ENCODE measurements at places on chromosomes 1 and 21.

DNA sequence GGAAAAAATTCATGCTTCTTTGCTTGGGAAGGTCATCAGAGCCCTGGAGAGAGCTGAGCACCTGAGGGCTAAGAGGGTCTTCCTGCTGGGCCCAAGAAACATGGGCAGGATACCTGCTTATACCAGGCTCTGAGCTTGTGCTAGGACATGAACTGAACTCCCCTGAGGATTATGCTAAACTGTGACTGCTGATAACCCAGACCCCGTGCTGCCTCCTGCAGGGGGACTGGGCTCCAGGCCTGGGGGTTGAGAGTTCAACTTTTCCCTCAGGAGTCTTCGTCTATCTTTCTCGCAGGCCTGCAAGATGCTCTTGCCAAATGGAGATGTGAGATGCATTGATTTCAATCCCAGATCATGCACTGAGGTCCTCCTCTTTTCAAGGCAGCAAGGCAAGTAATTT, 368.5 kb downstream of the HHAT start:
- DNase-seq, result no peak

DNA sequence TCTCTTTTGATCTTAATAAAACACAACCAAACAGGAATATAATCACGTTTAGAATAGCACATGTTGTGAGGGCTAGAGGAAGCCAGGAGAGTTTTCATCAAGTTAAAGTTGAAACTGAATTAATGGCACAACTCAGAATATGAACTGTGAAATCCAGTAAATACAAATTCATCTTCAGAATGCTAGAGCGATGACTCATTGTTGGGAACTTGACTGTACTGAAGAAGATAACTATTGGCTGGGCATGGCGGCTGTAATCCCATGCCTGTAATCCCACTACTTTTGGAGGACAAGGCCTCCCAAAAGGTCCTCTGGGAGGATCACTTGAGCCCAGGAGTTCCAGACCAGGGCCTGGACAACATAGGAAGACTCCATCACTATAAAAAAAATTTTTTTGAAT, 8.8 kb downstream of the SYF2 start:
- DNase-seq, result no peak

- no peak for DNase-seq
These were observed 20.6 kb downstream of the PADI2 start for GRCh38 chr1:17098446-17099317.

- DNase-seq, result no peak
These were observed at the start of gene ESRRG for GRCh38 chr1:216723274-216723780. Gene ESRRG, minus strand, starts transcription at chr1:216723429. Its CDS starts 130 bp downstream, at chr1:216723299.

DNA sequence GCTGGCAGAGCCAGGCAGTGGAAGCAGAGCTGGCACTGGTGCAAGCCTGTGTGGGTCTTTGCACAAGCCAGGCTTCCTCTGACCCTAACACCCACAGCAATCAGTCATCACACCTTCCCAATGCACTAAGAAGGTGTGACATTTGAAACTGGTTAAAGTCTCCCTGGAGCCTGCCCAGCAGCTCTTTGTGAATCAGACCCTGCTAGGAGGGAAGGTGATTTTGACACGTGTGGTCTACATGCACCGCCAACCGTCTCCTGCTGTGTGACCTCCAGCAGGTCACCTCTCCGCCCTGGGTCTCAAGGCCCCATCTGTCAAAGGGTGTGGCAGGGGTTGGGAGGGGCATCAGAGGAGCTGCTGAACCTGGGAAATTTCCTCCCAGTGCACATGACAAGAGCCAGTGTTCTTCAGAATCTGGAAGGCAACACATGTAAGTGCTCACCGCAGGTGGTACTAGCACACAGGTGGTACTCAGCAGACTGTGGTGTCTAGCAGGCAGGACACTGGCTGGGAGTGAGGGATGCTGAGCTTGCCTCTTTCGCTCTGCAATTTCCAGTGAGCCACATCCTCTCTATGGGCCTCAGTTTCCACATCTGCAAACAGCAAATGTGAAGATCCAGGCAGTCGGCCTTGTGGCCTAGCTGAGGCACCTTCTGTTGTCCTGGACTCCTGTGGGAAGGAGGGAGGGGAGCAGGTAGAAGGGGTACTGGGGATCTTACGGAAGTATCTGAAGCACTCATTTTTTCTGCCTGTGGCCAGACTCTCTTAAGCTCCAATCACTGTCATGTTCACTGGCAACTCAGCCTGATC, 123.2 kb downstream of the DMRTB1 start:
- no peak for DNase-seq

DNA sequence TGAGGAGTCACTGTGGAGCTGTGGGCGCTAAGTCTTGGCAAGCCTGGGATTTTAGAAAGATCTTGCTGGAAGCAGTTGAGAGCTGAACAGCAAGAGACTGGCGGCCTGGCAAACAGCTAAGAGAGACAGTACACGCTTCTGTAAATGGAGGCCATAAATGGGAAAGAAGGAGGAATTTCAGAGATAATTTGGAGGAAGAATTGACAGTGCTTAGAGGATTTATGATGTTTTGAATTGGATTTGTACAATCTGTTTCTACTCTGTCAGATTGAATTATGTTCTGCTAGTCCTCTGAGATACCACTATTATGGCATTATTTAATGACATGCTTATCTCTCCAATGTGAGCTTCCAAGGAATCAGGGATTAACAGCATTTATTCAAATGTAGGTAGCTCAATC, 50.1 kb downstream of the ABCA4 start:
- no peak for DNase-seq

- no peak for DNase-seq
These were observed 5.5 kb upstream of the PPIE start for GRCh38 chr1:39733161-39733560.

DNA sequence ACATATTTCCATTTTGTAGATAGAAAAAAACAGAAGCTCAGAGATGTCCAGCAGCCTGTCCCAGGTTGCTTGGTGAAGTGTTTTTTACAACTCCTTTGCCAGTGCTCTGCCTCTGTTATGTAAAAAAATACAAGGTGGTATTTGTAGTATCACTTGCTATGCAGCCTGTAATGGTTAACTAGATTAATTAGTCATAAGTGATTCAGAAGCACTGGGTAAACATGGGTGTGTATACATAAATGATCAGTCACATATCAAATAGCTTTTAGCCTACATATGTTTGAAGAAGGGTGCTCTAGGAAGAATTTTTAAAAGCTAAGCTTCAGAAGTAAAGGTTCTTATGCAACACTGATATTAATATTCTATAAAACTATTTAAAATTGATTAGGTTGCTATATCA, 70.0 kb upstream of the MAGI3 start:
- DNase-seq, result no peak

DNA sequence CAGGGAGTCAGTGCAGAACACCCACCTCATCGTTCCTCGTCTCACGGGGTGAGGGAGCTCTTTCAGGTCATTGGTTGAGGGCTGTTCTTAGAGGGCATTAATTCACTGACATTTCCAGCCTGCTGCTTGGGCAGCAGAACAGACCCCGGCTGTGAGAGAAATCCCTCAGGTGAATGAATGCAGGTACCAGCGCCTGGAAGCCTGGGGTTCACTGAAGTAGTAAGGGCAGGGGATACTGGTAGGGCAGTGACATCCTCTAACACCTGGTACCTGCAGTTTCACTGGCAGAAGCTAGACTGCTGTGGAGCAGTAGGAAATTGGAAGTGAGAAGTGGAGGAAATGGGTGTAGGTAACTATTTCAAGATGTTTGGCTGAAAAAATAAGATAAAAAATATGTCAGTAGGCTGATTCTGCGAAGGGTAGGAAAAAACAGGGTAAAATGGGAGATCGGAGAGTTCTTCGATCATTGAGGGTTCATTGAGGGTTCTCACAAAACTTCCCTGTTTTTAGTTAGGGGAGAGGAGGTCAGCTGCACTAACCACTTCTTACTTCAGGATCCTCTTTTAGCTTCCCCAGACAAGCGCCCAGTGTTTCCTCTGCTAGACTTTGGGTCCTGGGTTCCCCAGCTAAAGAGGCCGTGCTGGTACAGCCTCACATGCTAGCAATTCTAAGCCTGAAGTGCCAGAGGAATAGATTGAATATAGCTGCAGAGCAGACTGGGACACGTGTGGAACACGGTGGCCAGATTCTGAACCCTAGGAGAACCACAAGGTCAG, 55.2 kb downstream of the RNF220 start:
- no peak for DNase-seq

DNA sequence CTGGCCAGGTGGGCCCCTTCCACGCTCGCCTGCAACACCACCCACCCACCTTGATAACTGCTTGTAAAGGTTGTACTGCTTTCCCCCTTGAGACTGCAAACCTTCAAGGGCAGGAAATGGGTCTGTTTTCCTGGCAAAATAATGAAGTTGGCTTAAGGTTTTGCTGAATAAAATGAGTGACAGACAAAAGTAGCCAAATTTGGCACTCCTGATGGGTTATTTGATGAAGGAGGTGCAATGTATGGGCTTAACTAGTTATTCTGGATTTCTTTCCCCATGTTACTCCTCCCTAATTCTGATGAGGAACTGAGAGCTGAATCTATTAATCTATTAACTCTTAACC, 14.6 kb upstream of the HLCS start:
- DNase-seq, result no peak

GRCh38 chr1:205186191-205186590, 25.3 kb downstream of the DSTYK start:
- DNase-seq, result no peak

Data from stimulated activated CD8-positive, alpha-beta memory T cell treated with anti-CD3 and anti-CD28 coated beads, Interleukin-4, amount 100 ng/mL, for 4 hours (primary cell).